ENCODE measurements at places on chromosomes 2 and 18.

DNA sequence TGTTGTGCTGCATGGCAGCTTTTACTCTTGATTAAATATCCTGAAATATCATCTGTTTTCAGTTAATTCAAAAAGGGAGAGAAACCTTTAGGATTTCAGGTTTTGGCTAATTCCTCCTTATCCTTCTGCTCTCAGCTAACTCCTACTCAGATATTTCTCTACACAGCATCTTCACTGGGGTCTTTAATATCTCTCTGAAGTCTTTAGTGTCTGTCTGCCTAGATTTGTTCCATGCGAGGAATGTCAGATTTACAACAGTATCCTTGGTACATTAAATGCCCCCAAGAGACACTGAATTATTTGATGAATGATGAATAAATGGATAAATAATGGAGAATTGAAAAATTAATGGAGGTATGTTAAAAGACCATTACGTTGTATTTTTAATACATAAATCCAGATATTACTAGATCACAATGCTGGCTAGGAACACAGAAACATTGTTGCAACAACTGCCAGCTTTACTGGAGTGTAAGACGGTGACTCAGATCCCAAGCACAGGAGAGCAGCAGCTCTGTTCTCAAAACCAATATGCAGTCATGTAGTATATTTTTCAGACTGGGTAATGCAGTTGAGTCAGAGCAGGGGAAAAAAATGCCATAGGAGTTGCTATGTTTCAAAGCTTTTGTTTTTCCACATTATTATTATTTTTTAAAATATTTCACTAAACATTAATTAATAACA lies 388.0 kb upstream of the SYT4 start:
- no peak for DNase-seq

GRCh38 chr18:35512761-35513160 lies 15.0 kb upstream of the INO80C start:
- DNase-seq: no peak

DNA sequence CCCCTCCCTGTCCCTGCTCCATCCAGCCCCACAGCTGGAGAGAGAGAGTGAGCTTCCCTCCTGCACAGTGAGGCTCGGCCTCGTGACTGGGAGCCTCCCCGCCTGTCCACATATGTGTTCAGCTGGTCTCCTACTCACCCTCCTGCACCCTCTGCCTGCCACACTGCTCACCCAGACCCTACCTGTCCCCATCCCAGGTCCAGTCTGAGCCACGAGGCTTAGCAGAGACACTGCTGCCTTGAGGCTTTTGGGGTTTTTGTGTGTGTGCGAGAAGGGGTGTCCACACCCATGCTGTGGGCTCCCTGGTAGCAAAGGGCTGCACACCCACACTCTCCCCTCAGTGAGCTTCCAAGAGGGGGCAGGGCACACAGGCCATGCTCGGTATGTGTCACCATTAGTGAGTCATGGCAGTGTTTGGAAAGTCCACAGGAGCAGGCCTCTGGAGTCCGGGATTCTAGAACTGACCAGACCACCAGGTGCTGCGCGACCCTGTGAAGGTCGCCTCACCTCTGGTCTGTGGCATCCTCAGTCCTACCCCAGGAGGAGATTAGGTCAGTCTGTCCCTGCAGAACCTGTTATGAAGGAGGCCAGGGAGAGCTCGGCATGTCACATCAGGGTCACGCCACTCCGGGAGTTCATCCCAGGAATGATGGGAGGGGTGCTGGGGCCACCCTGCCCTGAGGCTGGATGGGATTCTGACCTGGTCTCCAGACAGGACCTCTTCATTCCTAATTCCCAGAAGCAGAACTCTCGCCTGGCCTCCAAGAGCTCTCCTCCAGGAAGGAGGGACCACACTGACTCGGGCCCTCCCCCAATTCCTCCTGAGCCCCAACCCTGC lies 39.9 kb upstream of the SMAD7 start:
- DNase-seq: no peak

GRCh38 chr2:84942166-84942565 lies 28.8 kb upstream of the KCMF1 start:
- DNase-seq: no peak

DNA sequence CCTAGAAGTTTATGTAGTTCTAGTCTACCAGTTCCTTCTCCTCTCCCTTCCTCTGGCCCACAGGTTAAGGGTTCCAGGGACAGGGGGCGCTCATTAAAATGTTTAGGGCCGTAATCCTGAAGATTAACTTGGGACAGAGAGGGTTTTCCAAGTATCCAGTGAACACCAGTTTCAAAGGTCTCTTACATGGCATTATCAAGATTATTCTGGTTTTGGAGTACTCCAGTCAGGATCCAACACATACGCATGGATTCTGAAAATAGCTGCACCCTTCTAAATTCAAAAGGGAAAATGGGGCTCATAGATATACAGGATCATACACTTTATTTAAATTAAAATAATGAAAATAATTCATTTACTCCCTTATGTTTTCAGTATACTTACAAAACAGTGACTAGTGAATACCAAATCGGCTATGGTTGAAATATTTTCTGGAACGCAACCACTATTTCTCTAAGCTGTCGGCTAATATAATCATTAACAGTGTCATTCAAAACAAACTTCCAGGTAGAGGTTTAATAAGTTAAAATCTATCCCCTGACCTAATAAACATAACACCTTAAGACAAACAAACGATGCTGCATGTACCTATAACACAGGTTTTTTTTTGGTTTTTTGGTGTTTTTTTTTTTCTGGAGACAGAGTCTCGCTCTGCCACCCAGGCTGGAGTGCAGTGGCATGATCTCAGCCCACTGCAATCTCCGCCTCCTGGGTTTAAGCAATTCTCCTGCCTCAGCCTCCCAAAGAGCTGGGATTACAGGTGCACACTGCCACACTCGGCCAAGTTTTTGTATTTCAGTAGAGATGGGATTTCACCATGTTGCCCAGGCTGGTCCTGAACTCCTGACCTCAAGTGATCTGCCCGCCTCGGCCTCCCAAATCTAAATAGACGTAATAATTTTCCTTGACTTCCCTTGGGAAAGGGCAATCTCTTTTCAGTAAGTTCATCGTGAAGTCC lies 44.7 kb downstream of the MGAT4A start:
- no peak for DNase-seq

DNA sequence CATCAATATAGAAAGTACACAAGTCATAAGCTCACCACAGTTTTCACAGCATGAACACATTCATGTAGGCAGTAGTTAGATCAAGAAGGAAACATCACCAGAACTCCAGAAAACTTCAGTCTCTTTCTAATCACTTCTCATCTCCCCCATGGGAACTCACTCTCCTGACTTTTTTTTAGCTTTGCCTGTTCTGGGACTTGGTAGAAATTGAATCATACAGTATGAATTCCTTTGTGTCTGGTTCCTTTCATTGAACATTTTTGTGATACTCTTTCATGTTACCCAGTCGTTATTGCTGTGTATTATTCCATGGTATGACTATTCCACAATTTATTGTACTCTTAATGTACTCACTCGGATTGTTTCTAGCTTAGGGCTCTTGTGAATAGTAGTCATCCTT lies 160.2 kb downstream of the TAF4B start:
- no peak for DNase-seq

DNA sequence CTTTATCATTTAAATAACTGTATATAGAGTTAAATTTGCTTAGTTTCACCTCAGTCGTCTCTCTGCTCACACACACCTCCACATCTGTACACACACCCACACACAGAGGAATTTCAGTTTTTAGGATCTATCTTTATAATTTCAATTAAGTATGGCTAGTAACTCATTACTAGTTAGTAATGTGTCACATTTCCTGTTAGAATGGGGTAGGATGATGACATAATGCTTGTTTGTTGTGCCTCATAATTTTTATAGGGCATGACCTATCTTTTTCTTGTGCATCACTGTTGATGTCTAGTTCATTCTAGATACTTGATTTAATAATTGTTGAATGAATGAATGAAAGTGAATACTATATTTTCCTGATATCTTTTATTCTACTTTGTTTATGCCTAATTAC lies 108.6 kb downstream of the AGPS start:
- no peak for DNase-seq

DNA sequence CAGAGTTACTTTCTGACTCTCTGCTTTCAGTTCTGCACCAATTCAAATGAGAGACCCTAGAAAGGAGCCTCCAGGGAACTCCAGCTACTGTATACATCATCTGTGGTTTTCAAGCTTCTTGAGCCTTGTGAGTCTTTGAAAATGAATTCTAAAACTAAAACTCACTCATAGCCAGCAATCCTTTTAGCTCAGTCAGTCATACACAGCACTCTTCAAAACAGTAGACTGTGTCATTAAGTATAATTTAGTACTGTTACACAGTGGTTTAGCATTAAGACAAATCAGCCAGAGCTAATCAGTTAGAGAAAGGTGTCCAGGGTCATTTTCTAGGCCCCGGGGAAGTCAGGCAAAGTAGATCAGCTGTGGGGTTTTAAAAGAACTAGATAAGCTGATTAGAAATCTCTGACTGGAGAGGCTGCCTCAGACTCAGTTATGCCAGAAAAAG lies 322.1 kb upstream of the THUMPD2 start:
- DNase-seq: no peak

GRCh38 chr2:20543469-20544152 lies 96.7 kb downstream of the RHOB start:
- DNase-seq: no peak
